ENCODE measurements at places on chromosomes 7 and 10.

DNA sequence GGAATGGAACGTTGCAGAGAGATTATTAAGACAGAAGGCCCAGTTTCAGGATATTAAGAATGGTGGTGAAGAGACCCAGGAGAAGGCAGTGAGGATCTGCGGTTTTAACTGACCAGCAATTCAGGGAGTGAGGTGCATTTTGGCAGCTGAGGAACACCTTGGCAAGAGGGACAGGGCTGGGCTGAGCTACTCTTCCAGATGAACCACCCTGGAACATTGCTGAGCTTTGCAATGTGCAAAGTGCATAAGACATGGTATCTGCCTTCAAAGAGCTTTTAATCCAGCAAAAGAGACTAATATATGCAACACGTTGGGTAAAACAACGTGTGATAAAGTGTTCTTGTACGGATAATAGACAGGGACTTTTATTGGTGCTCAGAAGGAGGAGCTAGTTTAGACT lies 181.0 kb upstream of the AGK start:
- no peak for DNase-seq

- DNase-seq: no peak
Measured at GRCh38 chr10:52400562-52400961, 86.5 kb downstream of the DKK1 start.

GRCh38 chr7:92964141-92964540 lies 127.8 kb upstream of the CDK6 start:
- DNase-seq: no peak

GRCh38 chr10:29486433-29486832 lies 148.3 kb downstream of the SVIL start:
- DNase-seq: peak; percentile 65

GRCh38 chr10:8380833-8381496 lies 326.5 kb downstream of the GATA3 start:
- DNase-seq: no peak

GRCh38 chr10:13270877-13271551 lies 28.9 kb downstream of the PHYH start:
- no peak for DNase-seq

DNA sequence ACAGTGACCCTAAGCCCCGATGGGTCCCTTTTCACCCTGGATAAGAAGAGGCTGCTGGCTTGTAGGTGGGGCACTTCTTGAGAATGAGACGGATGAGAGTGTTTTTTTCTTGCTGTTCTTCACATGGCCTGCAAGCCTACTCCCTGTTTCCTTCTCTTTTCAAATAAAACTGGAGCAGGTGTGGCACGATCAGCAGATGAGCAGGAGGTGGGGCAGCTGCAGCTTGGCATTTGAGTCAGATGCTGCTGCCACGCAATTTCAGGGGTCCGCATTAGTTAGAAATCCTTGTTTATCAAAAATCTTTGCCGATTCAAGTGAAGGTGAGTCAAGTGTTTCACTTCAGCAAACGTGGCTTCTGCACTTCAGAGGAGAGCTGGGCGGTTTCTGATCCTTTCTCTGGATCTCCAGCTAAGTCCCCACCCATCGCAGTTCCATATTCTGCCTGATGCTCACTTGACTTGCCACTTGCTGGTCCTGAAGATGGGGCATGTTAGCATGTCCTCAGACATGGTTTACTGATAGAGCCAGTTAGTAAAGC lies 20.8 kb downstream of the WDFY4 start:
- DNase-seq: no peak

DNA sequence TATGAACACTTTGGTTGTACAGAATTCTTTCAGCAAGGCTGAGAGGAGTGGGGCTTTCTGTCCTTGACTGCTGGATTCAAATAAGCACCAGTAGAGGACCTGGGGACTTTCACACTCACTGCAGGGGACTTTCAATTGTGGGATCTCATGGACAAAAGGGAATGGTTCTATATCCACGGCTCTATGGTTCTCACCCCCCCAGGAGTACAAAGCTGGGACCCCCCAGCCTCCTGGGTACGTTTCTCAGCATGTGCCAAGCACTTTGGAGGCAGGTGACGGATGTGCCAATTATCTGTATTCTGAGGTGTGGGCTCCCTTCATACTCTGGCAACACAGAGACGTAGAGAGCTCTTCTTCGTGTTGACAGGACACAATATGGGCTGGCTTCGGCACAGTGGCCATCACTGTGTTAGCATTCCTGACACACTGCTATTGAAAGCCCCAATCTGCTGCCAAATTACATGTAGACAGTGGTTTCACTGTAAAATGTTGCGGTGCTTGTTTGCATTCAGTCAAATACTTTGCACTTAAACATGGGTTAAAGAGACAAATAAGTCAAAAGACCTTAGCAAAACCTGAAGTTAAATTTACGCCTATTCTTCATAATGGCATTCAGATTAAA lies 92.7 kb upstream of the SAMD8 start:
- no peak for DNase-seq

DNA sequence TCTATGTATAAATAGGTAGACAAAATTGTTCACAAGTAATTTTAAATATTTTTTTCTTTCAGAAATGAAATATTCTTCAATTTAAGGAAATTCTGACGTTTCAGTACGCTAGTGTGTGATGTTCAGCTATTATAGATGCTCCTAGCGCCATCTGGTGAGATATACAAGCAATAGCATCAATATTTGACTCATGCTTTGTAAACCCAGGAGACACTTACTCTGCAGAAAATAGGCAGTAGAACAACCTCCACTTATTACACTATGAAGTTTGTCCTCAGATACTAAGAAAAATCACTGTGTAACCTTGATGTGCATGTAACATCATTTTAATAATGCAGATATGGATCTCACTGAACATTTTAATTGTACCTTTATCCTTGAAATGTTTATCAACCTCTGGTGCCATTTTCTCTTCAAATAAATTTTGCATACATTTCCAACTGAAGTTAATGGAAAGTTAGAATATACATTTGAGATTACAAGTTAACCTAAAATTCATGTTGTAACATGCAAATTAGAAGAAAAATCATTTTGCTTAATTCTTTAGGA lies 151.5 kb upstream of the FAM3C start:
- no peak for DNase-seq
